ENCODE measurements at places on chromosomes 2 and 18.

GRCh38 chr2:20524412-20525040, 77.7 kb downstream of the RHOB start:
- DNase-seq: no peak

DNA sequence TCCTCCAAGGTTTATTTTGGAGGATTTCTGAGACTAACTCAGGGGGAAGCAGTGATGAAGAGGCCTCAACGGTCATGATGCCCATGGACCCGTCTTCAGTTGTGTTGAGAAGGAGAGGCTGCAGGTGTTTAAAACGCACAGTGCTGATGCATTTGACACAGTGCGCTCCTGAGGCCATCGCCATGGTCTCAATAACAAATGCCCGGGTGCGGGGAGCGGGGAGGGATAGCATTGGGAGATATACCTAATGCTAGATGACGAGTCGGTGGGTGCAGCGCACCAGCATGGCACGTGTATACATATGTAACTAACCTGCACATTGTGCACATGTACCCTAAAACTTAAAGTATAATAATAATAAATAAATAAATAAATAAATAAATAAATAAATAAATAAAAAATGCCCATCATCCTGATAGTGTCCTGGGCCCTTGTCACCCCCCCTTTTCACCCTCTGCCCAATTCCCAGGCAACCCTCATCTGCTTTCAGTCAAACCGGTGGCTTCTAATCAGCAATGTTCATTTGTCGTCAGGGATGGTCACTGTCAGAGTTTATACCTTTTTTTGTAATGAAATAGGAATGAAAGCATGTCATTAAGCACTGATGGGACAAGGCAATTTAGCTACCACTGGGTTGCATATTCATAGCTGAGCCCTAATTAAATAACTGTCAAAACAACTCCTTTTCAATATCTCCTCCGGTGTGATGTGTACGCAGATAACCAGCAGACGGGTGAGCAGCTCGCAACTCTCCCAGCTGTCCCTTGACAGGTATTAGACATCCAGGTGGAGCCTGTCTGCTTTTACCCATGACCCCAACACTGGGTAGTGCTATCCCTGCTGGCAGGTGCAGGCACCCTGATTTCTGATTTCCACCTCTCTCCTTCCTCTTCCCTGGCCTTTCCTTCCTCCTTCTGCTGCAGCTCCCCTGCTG, 95.9 kb downstream of the KCNF1 start:
- no peak for DNase-seq

DNA sequence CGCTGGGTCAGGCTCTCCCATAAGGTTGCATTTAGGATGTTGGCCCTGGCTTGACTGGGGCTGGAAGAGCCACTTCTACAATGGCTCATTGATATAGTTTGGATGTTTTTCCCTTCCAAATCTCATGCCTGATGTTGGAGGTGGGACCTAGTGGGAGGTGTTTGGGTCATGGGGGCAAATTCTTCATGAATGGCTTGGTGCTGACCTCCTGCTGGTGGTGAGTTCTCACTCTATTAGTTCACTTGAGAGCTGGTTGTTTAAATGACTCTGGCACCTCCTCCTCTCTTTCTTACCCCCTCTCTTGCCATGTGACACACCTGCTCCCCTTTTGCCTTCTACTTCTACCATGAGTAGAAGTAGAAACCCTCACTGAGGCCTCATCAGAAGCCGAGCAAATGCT, 20.5 kb downstream of the ACOXL start:
- DNase-seq: no peak

DNA sequence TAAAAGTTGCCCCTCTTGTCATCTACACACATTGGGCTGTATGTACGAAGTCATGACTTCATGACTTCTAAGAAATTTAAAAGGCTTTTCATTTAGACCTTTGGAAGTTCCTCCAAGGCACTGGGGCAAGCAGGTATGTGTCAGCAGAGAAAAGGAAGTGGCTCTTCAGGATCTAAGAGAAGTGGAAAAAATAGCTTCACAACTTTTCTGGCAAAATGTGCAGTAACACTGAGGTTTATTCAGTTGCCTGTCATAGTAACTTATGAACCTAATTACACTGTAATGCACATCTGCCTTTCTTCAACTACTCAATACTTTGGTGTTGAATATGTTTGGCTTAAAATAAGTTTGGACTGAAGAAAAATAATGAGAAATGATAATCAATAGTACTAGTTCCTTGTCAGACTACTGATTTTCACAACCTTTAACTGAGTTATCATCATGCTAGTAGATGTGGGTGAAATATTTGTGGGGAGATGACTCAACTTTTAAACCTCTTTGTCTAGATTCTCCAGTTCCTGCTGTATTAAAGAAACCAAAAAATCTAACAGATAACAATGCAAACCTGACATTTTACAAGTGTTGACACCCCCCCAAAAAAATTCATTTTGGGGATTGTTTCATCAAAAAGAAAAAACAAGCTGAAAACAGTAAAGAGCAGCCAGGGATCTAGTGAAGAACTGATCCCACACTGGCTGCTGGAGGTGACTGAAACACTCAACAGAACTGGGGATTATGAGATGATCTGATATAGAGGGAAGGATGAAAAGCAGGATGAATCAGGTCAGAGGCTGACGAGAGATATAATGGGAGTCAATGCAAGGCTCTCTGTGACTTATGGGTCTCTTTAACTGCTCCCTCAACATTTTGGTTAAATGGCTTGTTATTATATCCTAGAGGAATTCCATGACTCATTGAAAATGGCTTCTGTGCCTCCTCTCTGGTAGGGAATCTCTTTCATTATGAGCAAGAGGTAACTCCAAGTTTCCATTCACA, 84.6 kb downstream of the COLEC12 start:
- peak; percentile 85 for DNase-seq

DNA sequence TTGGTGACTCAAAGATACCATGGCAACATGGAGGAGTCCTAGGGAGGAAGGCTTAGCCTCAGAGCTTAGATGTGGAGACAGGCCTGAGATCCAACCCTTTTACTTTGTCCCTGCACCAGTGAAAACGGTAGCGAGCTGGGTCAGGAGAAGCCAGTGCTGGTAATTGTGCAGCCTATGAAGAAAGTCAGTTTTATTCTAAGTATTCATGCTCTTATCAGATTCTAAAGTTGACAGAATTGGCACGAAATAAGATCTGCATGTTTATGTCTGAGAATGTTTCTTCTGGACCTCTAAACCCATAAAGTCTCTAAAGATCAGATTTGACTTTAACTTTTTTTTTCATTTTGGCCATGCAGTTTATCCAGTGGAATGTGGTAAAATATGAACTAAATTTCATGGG, 93.8 kb downstream of the SCG2 start:
- no peak for DNase-seq

DNA sequence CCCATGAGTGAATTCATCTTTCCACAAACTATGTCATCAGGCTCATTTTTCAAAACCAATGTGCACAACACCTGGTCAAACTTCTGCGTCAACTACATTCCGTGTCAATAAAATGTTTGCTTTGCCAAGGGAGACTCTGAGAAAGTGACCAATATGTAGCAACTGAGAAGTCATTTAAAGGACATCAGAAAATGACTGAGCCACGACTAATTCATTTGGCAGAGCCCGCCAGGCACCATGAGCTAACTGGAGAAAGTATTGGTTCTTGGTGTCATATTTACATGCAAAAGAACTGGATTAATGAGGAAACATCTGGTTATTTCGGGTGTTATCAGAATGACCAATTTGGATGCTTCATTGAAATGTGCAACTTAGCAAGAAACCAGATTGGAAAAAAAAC, 7.2 kb downstream of the RND3 start:
- peak; percentile 91 for DNase-seq

- DNase-seq: no peak
These were observed 1.6 kb upstream of the TWIST2 start for GRCh38 chr2:238846378-238846627.

- DNase-seq: peak; percentile 56
These were observed 184.7 kb downstream of the MREG start for GRCh38 chr2:215828528-215829184.

DNA sequence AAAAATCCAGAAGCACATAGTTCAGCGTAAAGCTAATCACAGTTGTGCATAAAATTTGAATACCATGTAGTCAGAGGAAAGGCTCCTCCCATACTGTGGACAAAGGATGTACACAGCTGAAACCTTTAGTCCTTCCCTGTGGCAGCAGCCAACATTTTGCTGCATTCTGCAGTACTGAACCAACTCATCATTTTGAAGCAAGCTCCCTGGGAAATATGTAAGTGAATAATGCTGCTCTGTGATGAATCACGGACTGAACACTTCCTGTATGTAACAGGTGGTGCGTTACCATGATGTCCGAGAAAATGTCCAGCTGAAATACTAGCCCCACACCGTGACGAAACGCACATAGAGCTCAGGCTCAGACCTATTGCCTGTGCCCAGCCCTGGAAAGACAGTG, 421.1 kb upstream of the RAB12 start:
- peak; percentile 16 for DNase-seq

DNA sequence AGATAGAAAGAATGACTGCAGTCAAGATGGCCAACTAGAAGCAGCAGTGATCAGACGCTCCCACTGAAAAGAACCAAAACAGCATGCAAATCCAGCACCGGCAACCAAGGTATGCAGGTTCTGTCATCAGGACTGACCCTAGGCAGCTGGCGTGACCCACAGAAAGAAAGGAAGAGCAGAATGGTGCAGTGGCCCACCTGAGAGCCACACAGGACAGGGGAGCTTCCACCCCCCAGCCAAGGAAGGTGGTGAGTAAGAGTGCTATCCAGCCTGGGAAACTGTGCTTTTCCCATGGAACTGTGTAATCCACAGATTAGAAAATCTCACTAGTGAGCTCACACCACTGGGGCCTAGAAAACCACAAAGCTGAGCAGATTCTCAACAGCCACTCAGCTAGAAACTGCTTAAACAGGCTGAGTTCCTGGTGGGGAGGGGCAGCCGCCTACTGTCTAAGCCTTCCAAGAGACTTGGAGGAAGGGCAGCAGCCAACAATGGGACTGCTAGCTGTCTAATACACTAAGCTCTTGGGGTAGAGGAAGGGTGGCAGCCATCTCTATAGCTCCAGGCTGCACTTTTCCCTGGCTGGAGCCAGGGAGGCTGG, 127.9 kb downstream of the EVA1A start:
- DNase-seq: peak; percentile 32

- no peak for DNase-seq
These were observed 1588.2 kb downstream of the LRP1B start for GRCh38 chr2:140542627-140543026.

- no peak for DNase-seq
These were observed 343.0 kb downstream of the NYAP2 start for GRCh38 chr2:225742487-225742886.

- peak; percentile 25 for DNase-seq
These were observed 758 bp downstream of the SCLY start for GRCh38 chr2:238061315-238062202.

- no peak for DNase-seq
These were observed 24.4 kb downstream of the ABHD3 start for GRCh38 chr18:21680161-21680560.

DNA sequence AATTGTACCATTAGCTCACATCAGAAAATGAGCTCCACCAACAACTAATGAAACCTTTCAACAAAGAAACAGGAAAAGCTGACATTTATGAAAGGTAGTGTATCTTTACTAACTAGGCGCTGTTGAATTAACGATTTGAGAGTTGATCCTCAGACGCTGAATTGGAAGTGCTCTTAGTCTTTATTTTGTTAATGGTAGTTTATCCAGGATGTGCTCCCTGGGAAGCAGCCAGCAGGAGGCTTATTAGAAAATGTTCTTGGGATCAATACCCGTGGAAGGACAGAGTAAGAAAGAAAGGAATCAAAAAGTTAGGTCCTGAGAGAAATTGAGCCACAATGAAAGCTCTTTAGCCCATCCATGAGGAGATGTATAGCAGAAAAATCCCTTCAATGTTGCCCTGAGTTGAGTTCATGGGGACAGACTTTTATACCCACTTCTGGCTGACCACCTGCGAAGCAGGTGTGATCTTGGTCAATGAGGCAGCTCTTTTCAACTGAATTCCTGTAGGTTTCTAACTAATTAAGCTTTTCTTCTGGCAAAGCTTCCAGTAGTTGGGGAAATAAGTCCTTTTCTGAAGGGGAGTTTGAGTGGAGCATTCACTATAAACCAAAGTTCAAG, 492.6 kb upstream of the REG3G start:
- no peak for DNase-seq

DNA sequence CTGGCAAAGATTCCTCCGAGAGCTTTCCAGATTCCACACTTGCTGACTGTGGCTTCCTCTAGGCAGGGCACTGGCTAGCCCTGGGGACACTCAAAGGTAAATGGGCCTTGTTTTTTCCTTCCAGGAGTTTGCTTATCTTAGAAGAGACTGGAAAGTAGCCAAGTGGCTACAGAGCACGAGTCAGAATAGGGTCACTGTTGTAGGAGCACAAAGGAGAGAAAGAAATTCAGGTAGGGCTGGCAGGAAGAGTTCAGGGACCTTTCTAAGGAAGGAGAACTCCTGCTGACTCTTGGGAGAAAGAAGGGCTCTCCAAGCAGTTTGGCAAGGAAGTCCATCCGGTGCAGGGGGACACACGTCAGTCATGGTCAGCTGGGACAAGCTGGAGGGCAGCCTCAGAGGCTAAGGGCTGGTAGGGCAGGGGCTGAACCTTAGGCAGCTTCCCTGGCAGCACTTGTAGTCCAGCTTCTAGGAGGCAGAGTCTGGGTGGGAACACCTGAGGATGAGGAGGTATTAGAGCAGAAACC, 39.5 kb downstream of the NIFK start:
- DNase-seq: no peak

GRCh38 chr2:25176541-25177181, 8.3 kb upstream of the POMC start:
- DNase-seq: no peak
